ENCODE measurements at places on chromosomes 3 and 15. TPM values are rescaled to one million over a fixed set of nuclear protein-coding genes. Genes with fewer than 3 reads are reported as not detected.

The TAMM41 gene
- total RNA-seq: 10.2 TPM

The SLMAP gene
- 44.5 TPM for total RNA-seq

DNA sequence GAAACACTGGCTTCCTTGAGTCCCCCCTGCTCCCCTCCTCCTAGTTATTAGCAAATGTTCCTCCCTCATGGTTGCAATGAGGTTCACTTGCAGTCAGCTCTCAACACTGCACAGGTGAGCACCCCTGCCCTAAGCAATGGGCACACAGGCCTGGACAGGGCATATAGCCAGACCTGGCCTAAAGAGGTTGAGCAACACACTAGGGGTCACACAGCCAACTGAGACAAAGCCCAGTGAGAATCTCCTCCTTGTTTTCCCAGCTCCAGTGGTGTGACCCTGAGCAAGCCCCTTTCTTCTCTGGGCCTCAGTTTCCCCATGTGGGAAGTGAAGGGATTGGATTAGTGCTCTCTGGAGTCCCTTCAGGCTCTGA lies 49.9 kb downstream of the ATP2B2 start:
- DNase-seq: no peak

DNA sequence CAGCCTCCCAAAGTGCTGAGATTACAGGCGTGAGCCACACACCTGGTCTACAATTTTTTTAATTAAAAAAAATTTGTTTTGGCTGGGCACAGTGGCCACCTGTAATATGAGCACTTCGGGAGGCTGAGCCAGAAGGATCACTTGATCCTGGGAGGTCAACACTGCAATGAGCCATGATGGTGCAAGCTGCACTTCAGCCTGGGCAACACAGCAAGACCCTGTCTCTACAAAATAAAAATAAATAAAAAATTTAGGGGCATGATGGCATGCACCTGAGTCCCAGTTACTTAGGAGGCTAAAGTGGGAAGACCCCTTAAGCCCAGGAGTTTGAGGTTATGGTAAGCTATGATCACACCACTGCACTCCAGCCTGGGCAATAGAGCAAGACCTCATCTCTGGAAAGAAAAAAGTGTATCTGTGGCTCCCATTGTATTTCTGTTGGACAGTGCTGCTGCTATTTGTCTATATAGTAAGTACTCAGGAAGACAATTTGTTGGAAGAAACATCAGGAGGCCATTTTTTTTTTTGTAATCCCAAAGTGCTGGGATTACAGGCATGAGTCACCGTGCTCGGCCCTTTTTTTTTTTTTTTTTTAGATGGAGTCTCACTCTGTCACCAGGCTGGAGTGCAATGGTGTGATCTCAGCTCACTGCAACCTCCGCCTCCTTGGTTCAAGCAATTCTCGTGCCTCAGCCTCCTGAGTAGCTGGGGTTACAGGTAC lies 27.5 kb upstream of the SH3BP5 start:
- no peak for DNase-seq

The LMAN1L gene
- total RNA-seq: not detected

GRCh38 chr3:187610981-187611511 lies 59.1 kb downstream of the SST start:
- DNase-seq: no peak

DNA sequence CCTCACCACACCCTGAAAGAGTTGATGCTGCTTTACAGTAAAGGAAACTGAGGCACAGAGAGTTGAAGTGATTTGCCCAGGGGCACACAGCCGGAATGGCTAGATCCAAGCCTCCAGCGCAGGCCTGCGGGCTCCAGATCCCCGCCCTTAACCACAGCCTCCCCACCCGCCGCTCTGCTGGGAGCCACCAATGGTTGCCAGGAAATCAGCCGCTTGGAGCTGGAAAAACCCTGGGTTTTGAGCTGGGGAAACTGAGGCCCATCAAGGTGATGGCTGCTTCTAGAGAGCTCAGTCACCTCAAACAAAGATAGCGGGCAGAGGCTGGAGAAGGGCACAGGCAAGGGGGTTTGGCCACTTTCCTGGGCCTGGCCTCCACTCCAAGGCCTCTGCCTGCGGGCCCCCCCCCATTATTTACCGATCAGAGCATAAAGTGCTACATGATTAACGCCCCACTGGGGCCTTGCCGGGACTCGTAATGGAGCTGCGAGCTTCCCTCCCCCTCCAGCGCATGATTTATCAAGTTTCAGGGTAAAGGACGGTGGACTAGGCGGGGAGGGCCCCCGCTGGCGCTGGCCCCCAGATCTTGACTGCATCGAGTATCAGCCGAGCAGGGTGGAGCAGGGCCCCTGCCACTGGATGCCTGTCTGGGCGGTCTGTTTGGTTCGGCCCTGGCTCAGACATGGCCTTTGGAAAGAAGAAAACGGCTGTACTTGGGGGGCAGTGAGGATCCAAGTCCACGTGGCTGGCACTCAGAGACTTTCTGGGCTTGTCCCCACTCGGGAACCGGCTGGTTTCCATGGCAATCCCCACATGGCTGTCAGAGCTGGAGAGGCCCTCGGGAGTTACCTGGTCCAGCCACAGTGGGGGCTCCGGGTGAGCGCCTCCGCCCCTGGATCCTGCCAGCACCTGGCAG lies 9.1 kb downstream of the PLXND1 start:
- no peak for DNase-seq

GRCh38 chr3:40187945-40188344 lies 121.6 kb upstream of the EIF1B start:
- DNase-seq: no peak

Measured in hepatocyte (in vitro differentiated cells).